Stimulated activated CD4-positive, alpha-beta T cell treated with anti-CD3 and anti-CD28 coated beads, Interleukin-12 subunit alpha, Interleukin-12 subunit beta, amount 100 ng/mL, for 48 hours (primary cell): ENCODE measurements at places on chromosomes 11 and 22.

DNA sequence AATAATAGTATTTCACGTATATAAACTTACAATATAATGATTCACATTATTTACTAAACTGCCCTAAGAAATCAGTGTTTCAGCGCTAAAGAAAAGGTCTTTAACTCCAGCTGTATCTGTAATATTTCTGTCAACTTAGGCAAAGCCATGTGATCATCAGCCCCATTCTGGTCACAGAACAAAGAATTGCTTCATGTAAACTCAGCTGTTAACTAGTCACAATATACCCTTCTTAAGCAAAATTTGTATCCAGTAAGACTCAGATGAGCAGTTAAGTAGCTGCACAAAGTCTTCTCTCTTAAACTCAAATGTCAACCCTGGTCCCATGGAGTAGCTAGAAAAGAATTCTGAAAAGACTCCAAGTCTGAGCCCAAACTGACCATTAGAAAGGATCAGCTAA lies 26.6 kb downstream of the HPS5 start:
- DNase-seq = no peak

DNA sequence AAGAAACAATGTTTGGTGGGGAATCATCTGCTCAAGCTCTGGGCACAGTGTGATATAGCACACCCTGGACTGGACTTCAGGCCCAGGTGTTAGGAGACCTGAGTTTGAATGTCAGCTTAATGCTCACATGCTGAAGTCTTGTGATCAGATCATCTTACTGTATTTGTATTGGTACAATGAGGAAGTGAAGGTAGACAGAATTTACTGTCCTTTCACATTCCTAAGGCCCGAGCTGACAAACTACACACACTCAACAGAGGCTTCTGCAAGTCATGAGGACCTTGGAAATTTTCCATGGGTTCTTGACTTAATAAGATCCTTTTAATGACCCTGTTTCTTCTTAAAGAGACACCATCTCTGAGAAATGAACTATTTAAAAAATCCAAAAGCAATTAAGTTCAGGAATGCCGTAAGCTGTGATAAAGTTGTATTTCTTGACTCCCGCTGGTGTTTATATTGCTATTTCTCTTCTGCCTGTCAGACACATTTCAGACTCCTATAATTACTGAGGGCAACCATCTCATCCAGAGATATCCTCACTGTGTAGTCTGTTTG lies 802.0 kb downstream of the DLG2 start:
- no peak for DNase-seq

GRCh38 chr22:40020956-40021355 lies 26.2 kb downstream of the FAM83F start:
- no peak for DNase-seq

DNA sequence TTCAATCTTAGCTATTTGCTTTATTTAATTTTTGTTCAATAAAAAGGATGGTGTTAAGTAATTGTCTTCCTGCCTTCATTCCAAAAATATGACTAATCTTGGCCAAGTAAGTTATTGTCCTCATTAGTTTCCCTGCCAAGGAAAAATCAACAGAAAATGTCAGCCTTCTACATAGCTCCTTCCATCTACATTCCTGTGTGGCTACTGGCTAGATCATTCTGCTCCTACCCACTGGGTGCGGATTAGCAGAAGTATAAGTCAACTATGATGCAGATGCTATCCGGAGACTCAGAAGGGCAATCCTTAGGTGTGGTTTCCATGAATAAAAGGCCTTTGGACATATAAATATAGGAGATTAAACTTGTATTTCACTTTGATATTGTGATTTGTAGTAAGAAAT lies 154.4 kb downstream of the SBF2 start:
- DNase-seq = no peak

DNA sequence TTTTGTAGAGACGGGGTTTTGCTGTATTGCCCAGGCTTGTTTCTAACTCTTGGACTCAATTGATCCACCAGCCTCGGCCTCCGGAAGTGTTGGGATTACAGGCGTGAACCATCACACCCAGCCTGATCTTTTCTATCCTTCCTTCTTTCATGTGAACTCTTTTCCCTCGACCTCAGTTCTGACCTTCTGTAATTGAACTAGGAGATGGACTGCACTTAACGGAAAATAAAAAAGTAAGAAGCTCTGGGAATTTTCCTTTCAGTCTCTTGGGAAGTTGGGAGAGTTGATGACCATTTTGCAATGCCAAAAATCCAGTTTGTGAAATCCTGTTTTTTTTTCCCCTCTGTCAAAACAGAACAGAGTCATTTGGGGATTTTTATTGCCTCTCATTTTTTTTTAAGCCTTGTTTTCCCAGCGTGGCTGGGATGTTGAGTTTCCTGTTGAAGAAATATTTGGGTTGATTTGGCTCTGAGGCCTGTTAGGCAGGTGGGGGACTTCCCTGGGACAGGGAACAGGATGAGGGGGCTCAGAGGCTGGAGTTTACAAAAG lies 26.9 kb upstream of the CYB5R3 start:
- DNase-seq = no peak

DNA sequence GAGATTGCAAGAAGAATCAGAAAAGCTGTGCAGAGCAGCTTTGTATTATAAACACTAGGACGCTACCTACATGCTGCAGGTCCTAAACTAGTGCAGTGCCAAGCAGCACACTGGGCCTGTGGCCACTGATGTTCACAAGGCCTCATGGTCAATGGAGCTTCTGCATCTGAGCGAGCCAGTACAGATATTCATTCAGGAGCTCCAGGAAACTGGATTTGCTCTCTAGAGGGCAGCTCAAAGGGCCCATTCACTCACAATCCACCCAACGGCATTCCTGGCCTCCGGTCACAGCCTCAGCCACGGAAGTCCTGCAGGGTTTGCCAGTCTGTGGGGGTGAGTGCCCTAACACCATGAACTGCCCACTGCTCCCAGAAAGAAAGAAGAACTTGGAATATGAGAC lies 5.8 kb upstream of the TBC1D10A start:
- DNase-seq = no peak

GRCh38 chr22:26748845-26749244 lies 91.5 kb downstream of the MIAT start:
- no peak for DNase-seq

DNA sequence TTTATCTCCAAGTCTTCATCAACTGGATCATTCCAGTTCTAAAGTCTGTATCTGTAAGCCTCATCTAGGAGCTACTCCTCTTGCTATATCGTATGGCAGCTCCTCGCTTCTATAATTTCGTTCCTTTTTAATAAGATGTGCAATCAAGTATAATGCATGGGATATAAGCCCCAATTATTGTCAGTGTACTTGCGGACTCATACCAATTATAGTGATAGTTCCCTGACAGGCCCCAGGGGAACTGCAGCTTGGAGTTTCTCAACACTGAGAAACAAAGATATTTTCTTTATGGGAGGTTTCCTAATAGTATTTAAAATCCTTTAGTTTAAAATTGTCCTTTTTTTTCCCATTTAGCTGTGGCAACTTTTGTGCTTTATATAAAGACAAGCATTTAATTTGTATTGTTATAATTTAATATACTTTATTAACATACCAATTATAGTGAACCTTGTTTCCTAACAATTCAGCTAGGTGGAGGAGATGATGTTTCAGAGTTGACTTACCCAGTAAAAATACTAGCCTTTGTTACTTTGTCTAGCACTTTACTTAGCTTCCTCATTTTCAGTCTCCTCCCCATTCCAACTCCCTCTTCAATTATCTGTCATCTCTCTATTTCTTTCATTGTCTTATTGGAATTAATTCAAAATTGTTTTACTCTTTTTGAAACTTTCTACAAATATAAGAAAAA lies 25.3 kb upstream of the DDX17 start:
- DNase-seq = no peak

GRCh38 chr22:16838073-16838472 lies 12.9 kb upstream of the XKR3 start:
- no peak for DNase-seq

DNA sequence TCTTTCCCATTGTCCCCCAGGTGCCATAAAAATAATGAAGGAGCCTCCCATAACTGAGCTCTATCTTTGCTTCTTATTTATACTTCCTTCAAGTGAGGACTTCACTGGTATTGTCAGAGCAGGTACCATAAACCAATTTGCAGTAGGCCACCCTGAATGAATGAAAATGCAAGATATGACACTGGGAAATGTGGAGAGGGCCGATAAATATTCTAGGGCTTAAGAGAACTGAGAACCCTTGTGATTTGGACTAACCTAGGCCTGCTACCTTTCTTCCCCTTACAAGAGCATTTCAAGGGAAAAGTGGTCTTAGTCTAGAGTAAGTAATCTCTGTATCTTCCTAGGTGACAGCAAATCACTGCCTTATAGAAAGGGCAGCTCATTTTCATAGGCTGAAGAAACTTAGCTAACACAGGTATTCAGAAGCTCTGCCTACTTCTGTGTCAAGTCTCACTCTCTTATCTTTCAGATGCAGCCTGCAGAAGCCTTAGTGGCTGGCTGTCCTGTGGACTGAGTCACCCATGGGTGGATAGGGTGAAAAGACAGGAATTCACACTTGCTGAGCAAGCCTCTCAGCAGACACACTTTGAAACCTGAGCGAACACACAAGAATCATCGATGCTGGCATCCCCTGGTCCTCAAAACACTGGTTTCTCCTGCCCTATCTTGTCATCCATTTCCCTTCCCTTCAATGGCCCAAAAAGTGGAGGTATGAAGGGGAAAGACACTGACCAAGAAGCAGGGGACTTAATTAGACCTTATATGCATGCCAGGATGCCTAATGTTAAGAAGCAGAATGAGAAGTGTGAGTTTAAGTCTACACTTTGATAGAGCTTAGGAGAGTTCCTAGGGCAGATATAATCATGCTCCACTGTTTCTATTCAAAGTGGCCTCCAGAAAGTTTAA lies 15.2 kb downstream of the NRIP3 start:
- no peak for DNase-seq

DNA sequence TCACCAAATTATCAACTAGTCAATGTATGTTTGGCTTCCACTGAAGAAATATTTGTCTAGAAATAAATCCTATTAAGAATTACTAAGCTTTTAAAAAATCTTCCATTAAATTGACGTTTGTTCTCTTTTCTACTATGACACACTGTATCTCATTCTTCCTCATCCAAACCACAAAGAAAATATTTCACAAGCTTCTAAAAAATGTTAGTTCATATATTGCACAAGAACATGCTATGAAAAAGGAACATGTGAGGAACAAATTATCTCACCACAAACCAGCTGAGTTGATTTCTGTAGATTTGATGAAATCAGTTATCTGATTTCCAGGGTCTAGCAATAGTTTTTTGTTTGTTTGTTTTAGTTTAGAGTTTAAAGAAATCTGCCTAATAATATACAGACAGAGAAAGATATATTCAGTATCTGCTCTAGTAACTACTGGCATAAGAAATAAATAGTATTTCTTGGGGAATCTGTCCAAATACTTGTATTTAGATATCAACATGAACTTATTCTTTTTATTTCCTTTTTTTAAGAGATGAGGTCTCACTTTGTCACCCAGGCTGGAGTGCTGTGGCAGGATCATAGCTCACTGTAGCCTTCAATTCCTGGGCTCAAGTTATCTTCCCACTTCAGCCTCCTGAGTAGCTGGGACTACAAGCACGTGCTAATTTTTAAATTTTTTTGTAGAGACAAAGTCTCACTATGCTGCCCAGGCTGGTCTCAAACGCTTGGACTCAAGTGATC lies 161.7 kb downstream of the ATG16L2 start:
- DNase-seq = no peak
